Activated naive CD4-positive, alpha-beta T cell treated with anti-CD3 and anti-CD28 coated beads, Interleukin-2, amount 50 U/mL, for 16 hours (primary cell): ENCODE measurements at places on chromosomes 16 and 17.

- DNase-seq = peak; percentile 76
Measured at GRCh38 chr17:48074322-48075081, 26.3 kb downstream of the NFE2L1 start.

GRCh38 chr16:20114356-20114755 is 40.7 kb upstream of the GPR139 start:
- DNase-seq = no peak

- no peak for DNase-seq
Measured at GRCh38 chr17:22221344-22221743, 529.0 kb downstream of the KCNJ18 start.

DNA sequence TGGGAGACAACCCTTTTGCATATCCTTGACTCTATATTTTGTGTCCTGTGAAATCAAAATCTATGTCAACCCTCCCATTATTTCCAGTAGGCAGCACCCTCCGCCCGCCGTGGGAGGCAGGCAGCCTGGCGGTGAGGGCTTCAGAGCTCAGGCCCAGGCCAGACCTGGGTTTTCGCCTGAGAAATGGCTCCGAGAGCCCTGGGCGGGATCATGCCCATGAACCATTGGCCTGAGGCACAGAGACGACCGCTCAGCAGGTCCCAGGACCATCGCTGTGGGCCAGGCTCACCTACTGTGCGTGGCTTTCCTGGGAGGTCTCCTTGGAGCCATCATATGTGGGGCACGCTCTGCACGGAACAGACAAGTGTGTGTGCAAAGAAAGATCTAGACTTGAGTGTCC is 6.3 kb upstream of the SLC38A8 start:
- no peak for DNase-seq

DNA sequence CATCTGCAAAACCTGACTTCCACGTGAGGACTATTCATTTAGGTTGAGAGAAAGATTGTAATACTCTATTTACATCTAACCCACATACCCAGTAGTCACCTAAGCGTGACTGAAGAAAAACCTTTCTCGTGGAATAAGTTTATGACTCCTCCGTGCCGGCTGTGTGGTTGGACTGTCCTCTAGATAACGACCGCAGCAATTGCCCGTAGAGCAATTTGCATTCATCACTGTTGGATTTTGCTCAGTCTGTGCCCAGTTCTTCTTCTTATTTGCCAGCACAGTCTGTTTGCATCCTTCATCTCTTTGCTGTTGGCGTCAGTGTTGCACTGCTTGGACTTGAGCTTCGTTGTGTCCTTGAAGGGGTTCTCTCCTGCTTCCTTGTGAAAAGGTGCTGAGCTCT is 131.3 kb downstream of the CYB561 start:
- DNase-seq = no peak

DNA sequence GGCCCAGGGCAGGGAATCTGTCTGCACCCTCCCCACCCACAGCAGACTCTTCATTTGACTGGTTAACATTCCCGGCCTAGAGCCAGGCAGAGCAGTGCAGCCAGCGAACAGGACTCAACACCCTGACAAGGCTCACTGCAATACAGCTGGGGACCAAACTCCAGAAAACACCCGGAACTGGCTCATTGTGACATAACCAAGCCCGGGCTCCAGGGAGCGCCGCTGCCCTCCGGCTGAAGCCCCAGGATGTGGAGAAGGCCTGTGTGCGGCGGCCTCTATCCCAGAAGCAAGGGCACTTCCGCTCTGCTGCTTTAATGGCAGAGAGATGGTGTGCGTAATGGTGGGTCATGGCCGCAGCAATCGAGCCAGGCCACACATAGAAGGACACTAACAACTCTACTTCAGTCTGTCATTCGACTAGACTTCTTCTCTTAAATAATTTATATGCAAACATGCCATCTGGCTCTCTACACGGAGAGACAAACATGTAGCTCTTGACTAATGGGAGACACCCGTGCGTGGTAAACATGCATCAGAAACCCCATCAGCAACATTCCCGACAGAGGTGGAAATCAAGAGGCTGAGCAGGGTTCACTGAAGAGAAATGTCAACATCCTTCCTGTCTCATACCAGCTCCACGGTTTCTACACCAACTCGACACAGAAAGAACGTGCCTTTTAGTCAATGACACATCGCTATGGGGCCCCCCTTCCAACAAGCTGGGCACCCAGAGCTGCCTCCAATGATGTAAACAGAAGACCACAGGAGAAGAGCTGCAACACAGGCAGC is 18.0 kb downstream of the KLHDC4 start:
- no peak for DNase-seq
